Cortex of kidney (tissue), 1 donor: ENCODE measurements at places on chromosomes 12 and 14.

GRCh38 chr12:53427905-53428594 lies 4.4 kb downstream of the AMHR2 start:
- no peak for DNase-seq

DNA sequence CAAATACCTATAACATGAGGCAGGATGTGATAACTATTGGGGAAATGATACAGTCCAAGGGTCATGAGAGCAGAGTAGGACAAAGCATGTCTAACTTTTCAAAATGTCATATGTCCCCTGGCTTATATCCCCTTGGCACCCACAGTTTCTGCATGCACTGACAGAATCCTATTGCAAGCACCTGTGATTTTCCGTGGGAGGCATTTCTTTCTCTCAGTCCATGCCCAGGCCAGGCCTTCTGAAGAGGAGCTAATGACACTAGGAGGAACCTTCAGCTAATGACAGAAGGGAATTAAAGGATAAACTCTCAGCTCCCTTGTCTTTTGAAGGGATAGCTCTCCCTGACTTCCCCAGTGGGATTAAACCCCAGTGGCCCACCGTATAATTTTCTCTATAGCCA lies 249.2 kb downstream of the TTC6 start:
- no peak for DNase-seq

GRCh38 chr12:115941362-115941761 lies 336.1 kb downstream of the MED13L start:
- DNase-seq: no peak

GRCh38 chr14:100290607-100291304 lies 15.5 kb downstream of the SLC25A29 start:
- DNase-seq: no peak

GRCh38 chr14:94138251-94138650 lies 8.8 kb upstream of the IFI27L2 start:
- no peak for DNase-seq

DNA sequence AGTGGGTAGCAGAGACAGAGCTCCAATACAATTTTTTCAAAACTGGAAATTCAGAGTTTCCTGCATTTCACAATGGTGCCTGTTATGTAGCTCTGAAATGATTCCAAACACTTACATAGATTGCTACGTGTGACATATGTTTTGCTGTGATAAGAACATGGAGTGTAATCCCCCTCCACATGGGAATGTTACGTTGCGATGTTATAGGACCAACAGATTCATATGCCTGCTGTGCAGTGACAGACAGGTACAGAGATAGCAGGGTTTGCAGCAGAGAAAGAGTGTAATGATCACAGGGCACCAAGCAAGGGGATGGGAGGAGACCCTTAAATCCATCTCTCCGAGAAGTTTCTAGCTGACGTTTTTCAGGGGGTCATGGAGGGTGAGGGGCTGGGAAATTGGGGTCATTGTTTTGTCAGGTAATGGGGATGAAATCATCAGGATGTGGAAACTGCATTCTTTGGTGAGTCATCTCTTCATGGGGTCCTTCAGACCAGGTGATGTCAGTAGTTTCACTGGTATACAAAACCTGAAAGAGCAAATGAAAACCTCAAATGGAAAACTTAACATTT lies 76.6 kb upstream of the OSBPL8 start:
- no peak for DNase-seq

DNA sequence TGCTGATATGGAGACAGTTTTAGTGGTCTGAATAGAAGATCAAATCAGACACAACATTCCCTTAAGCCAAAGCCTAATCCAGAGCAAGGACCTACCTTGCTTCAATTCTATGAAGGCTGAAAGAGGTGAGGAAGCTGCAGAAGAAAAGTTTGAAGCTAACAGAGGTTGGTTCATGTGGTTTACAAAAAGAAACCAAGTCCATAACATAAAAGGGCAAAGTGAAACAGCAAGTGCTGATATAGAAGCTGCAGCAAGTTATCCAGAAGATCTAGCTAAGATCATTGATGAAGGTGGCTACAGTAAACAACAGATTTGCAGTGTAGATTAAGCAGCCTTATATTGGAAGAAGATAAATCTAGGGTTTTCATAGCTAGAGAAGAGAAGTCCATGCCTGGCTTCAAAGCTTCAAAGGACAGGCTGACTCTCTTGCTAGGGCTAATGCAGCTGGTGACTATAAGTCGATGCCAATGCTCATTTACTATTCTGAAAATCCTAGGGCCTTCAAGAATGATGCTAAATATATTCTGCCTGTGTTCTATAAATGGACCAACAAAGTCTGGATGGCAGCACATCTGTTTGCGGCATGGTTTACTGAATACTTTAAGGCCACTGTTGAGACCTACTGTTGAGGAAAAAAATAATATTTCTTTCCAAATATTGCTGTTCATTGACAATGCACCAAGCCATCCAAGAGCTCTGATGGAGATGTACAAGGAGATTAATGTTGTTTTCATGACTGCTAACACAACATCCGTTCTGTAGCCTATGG lies 361.0 kb downstream of the DPF3 start:
- no peak for DNase-seq

GRCh38 chr12:79203058-79203647 lies 338.6 kb downstream of the SYT1 start:
- no peak for DNase-seq

- no peak for DNase-seq
Measured at GRCh38 chr12:30678221-30678620, 17.4 kb downstream of the IPO8 start.

DNA sequence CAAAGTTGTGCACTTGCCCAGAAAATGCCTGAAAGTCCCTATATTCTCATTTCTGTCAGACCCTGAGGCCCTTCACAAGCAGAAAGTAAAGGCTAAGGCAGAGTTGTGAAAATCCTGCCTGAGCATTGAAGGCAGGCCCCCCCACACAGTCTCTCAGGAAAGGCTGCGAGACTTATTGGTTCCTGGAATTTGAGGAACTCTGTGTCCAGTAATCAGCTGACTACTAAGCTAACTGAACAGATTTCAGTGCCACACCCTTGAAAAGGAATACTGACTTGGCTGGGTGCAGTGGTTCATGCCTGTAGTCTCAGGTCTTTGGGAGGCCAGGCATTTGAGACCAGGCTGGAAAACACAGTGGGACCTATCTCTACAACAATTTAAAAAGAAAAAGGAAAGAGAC lies 21.1 kb upstream of the PPP2R5E start:
- no peak for DNase-seq

DNA sequence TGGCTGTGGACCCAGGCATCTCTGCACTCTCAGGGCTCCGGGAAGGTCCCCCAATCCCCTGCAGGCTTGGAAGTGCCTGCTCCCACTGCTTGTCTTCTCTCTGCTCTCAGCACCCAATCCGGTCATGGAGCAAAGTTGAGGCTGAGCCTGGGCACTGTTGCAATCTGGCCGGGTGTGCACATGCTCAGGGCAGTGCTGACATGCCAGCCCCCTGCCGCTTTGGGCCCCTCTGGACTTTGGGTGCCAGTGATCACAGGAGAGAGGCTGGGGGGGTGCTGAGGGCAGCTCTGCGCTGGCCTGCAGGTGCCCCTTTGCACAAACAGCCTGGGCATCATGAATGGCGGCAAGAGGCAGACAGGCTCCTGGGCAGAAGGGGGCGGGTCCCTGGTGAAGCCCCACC lies 85.4 kb upstream of the OSBPL8 start:
- DNase-seq: no peak

- no peak for DNase-seq
Measured at GRCh38 chr12:3745152-3745551, 7.8 kb downstream of the CRACR2A start.

GRCh38 chr14:65421201-65421981 lies 8.9 kb downstream of the FUT8 start:
- no peak for DNase-seq

DNA sequence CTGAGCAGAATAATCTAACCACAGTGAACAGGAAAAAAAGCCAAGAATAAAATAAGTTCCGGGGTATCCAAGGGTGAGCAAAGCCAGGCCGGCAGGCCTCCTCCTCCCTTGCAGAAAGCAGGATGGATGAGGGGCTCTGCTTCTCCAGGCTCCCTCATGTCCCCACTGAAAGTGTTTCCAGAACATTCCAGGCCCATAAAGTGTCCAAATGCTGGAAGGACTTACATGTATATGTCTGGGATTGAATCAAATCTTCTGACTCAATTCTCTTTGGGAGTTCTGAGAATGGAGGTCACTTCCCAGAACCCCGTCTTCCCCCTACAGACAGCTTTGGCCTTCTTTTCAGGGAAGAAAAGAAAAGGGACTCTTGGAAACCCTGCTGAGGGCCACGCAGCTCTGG lies 25.0 kb upstream of the BDKRB1 start:
- DNase-seq: no peak

- DNase-seq: no peak
Measured at GRCh38 chr12:64631197-64631596, 20.9 kb downstream of the RASSF3 start.

- DNase-seq: no peak
Measured at GRCh38 chr12:48349471-48349870, 1.2 kb downstream of the ZNF641 start.

DNA sequence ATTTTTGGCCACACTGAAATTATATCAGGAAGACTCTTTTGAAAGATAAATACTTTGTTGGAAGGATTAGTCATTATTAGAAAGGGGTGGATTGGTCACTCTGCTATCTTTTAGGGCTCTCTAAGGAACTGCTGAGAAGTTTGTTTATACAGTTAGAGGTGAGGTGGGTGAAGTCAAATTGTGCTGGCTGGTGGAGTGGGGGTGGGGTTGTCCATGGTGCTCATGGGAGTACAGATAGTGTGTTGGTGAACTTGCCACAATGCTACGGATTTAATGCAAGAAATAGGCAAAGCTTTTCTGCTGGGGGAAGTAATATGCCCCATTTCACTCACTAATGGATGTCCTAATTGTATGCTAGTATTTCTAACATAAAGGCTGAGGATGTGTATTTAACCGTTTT lies 35.8 kb downstream of the SUSD6 start:
- no peak for DNase-seq

GRCh38 chr12:56836317-56836716 lies 73.2 kb downstream of the HSD17B6 start:
- no peak for DNase-seq

- no peak for DNase-seq
Measured at GRCh38 chr12:68406134-68406576, 74.0 kb upstream of the MDM1 start.

DNA sequence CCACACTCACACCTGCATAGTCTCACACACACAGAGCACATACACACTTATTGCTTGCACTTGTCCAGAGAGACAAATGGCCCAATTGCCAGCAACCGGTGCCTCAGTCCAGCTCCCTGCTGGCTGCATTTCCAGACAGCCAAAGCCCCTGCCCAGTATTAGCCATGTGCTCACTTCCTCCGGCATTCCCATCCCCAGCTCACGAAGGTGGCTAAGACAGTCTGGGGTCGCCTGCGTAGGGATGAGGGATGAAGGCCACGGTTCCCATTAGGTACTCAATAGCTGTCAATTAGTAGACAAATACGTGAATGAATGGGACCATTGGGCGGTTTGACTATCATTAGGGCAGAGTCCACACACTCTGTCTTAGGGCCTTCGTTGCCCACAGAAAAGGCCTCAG lies 146.8 kb upstream of the EGLN3 start:
- no peak for DNase-seq

GRCh38 chr12:128790221-128790620 lies 33.5 kb downstream of the SLC15A4 start:
- no peak for DNase-seq

DNA sequence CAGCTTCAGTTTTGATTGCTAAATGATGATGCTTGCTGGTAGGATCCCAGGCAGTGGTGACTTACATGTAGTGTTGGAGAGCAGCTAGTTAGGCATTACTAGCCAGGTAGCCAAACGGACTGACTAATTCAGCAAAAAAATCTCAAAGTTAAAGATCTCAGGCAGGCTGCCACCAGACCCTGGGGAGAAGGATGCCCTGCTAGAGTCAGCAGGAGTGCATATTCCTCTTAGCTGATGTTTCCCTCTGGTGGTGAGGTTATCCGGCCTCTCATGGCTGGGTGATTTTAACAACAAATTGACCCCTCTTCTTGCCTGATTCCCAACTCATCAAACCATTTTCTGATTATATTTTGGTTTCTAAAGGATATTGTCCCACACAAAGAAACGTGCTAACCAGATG lies 2.8 kb downstream of the EFS start:
- no peak for DNase-seq

DNA sequence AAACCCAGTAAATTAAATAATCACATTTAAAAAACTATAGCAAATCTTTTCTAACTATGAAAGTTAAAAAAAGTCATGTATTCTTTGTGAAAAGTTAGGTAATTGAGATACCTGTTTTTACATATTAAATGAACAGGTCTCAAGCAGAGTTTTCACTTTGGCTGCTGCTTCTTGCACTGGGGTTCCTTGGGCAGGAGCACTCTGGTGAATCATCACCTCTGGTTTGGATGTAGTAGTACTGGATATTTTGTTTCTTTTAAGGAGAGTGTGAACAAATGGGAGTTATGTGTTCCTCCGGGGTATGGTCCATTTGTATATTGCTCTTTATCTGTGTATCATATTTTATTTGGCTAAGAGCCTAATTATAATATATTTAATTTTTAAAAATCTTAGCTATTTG lies 82.7 kb downstream of the FUT8 start:
- no peak for DNase-seq

- DNase-seq: no peak
Measured at GRCh38 chr14:56494167-56494566, 85.4 kb upstream of the TMEM260 start.

- DNase-seq: no peak
Measured at GRCh38 chr14:100425429-100425827, 102.3 kb downstream of the SLC25A47 start.

DNA sequence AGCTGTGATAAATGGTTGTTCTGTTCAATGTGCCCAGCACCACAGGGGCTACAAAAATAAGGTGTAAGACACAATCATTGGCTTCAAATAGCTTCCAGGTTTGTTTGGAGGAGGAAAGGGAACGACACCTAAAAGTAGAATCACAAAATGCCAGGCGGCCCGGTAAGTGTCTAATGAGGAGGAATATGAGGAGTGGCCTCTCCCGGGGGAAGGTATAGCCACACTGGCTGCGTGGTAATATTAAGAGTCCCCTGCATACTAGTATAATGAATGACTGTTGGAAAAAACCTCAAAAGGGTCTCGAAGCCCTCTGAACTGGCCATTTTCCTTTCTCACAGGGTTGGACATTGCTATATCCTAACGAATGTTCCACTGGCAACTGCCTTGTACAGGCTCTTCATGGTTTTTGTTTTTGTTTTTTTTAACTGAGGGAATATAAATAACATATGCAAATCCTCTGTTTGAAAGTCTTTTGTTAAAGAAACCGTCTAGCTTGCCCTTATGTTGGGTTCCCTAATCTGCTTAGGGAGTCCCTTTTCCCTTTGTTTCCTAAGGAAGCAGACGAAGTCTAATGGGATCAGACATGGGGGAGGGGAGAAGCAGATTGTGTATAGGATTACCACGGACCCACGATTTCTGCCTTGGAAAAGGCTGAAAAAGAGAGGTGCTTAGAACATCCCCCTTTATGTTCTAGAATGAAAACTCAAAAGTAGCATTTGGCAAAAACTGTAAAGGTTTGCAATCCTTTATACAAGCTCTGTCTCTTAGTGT lies 4.2 kb downstream of the CCDC60 start:
- no peak for DNase-seq

GRCh38 chr12:53226815-53227214 lies 5.2 kb downstream of the RARG start:
- no peak for DNase-seq
